Endothelial cell (in vitro differentiated cells): ENCODE measurements at places on chromosomes 5 and 9.

GRCh38 chr9:88994469-88995199 lies 3.4 kb downstream of the S1PR3 start:
- H3K27me3 ChIP-seq = peaks cover 4% of the 10 kb centered on the region
- no peak for DNase-seq

DNA sequence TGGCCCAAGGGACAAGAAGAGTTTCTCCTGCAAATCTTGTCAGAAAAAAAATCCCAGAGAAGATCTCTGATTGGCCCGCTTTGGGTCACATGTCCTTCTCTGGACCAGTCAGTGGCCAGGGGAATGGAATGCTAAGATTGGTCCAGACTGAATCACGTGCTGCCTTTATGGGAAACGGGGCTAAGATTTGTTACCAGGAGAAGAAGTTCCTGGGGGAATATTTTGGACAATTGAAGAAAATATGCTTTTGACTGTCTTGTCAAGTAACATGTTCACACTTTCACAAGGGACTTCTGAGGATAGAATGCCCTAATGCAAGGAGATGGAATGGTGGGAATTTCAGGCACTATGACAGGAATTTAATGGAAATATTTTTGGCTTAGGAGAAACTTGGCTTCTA lies 74.1 kb upstream of the SH3PXD2B start:
- peaks cover 6% of the 10 kb centered on the region for H3K27me3 ChIP-seq
- no peak overlapping the region for H3K4me3 ChIP-seq
- no peak for DNase-seq
- peaks cover 8% of the 10 kb centered on the region for H3K4me1 ChIP-seq
- H3K36me3 ChIP-seq = no peaks in the 10 kb centered on the region

GRCh38 chr5:168807287-168807686 lies 228.1 kb upstream of the PANK3 start:
- no peak overlapping the region for H3K4me3 ChIP-seq
- peaks cover 8% of the 10 kb centered on the region for H3K27me3 ChIP-seq
- H3K4me1 ChIP-seq = peaks cover 14% of the 10 kb centered on the region

- no peak for DNase-seq
- no peaks in the 10 kb centered on the region for H3K36me3 ChIP-seq
- no peaks in the 10 kb centered on the region for H3K27me3 ChIP-seq
- H3K4me3 ChIP-seq = no peak overlapping the region
Measured at GRCh38 chr9:132804576-132805295, 73.3 kb downstream of the AK8 start.

GRCh38 chr5:2748861-2749513 lies 2.5 kb downstream of the IRX2 start:
- peaks cover 7% of the 10 kb centered on the region for H3K36me3 ChIP-seq
- DNase-seq = no peak
- H3K4me3 ChIP-seq = no peak overlapping the region
- H3K27ac ChIP-seq = no peak overlapping the region
- peaks cover 19% of the 10 kb centered on the region for H3K27me3 ChIP-seq
- H3K4me1 ChIP-seq = peaks cover 3% of the 10 kb centered on the region

DNA sequence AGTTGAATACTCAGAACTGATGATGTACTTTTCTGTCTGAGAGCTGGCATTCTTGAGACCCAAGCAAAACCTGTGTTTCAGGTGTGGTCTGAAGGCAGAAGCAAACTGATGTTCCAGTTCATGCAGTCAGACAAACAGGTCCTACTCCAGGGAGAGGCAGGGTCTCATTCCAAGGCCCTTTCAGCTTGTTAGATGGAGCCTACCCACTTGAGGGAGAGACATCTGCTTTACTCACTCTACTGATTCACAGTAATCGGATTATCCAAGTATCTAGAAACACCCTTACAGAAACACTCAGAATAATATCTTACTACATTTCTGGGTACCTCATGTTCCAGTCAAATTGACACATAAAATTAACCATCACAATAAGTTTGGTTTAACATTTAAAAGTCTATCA lies 207.8 kb downstream of the KDM4C start:
- no peaks in the 10 kb centered on the region for H3K36me3 ChIP-seq
- no peak overlapping the region for H3K4me3 ChIP-seq
- no peak overlapping the region for H3K27ac ChIP-seq
- H3K27me3 ChIP-seq = no peaks in the 10 kb centered on the region

- no peaks in the 10 kb centered on the region for H3K4me1 ChIP-seq
- H3K4me3 ChIP-seq = no peak overlapping the region
- H3K36me3 ChIP-seq = no peaks in the 10 kb centered on the region
- no peak overlapping the region for H3K27ac ChIP-seq
Measured at GRCh38 chr5:87095787-87096186, 171.9 kb upstream of the RASA1 start.

GRCh38 chr9:4530375-4530774 lies 40.1 kb downstream of the SLC1A1 start:
- DNase-seq = no peak
- H3K36me3 ChIP-seq = peaks cover 5% of the 10 kb centered on the region
- H3K4me3 ChIP-seq = no peak overlapping the region

DNA sequence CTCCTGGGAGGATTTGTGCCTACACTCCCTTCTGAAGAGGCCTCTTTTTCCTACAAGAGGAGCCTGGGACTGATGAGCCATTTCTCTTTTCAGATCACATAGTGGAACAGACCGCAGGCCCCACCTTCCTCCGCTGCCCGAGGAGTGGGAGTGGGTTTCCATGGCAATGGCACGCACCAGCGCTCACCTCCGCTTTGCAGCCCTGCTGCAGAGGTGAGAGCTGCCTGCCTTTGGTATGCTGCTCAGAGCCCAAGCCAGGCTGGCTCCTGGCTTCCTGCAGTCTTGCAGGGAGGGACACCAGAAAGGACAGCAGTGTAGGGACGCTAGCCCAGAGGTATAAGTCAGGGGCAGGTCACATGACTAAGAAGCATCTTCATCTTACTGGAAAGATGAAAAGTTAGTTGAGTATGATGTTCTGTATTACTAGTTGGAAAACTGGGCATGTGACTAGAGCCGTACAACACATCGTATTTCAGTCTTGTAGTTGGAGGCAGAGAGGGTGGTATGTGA lies 12.4 kb downstream of the PTTG1 start:
- peaks cover 6% of the 10 kb centered on the region for H3K27me3 ChIP-seq
- DNase-seq = no peak
- H3K4me1 ChIP-seq = peaks cover 16% of the 10 kb centered on the region
- peaks cover 6% of the 10 kb centered on the region for H3K36me3 ChIP-seq
- peak overlapping the region; percentile 22 for H3K27ac ChIP-seq
- H3K4me3 ChIP-seq = no peak overlapping the region
